Stimulated activated CD4-positive, alpha-beta T cell treated with anti-CD3 and anti-CD28 coated beads, Interleukin-15, amount 100 ng/mL, for 1 hour (primary cell): ENCODE measurements at places on chromosomes 5 and 9.

DNA sequence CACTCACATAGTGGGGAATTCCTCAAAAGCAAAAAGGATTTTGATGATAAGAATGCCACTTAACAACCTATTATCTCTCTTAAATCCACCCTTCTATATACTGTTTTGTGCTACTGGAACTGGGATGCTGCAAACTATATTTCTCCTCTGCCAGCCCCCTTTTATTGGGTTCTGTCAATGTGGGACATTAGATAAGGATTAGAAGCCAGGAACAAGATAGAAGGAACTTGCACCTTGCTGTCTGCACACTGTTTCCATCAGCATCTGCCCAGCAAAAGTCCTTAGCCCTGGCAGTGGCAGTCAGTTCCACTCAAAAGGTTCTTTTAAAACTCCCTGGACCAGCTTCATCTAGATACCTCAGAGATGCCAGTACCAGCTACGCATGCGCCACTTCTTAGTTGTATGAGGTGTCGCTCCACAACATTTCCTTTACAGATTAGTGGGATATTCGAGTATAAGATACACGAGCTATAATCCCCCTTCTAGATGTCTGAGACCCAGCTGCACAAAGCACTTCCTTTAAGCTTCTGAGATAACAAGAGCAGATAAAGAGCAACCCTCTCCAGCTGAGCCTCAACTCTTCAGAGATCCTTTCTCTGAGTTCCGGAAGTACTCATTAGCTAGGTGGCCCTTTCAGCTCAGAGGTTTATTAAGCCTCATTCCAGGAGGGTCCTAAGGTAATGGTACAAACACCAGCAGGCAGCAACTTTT is 45.3 kb downstream of the CERT1 start:
- DNase-seq, result no peak

- no peak for DNase-seq
Observed at GRCh38 chr5:43068037-43068436, 27.9 kb upstream of the ANXA2R start.

DNA sequence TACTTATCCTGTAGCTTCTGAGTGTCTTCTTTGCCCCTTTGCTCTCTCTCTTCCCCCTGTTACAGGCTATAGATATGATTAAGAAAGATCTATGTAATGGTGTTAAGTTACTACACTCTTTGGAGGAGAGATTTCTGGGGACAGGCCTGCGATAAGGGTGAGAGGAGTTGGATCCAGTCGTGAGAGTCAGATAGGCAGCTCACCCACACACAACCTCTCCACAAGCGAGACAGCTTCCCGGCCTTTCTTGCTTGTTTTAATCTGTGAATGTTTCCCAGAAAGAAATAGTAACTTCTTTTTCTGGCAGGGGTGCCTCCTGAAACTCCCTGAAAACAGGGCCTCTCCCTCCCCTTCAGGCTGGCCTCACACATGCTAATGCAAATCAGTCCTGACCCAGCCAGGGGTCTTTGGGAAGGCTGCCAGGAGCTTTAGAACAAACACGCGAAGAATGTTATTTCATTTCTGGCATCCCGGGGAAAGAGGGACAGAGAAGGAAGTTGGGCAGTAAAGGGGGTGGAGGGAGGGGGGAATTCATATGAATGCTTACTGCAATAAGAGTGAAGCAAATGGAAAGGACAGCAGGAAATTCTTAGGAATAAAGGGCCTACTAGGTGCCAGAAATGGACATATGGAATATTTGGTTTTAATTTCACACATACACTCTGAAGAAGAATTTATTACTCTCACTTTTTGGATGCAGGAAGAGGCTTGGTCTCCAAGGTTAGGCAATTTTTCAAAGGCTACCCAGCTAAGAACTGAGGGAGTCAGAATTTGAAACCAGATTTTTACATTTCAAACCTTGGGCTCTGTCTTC is 215.8 kb upstream of the TRIM32 start:
- no peak for DNase-seq

DNA sequence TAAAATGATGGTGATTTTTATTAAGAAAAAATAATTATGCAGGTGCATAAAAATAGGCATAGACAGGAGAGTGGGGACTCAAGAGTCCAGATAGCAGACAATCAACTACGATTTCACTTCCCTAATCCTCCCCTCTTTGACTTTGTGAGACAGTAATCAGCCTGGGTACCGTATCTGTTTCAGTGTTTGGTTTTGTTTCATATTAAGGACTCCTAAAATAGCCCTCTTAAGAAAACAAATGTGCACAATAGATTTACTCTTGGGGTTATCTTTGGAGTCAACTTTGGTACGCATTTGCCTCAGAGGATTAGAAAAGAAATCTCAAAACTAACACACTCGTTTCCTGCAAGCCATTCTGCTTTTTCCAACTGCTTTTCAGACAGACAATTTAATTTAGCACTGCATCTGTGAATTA is 96.3 kb downstream of the ZNF608 start:
- DNase-seq, result no peak

DNA sequence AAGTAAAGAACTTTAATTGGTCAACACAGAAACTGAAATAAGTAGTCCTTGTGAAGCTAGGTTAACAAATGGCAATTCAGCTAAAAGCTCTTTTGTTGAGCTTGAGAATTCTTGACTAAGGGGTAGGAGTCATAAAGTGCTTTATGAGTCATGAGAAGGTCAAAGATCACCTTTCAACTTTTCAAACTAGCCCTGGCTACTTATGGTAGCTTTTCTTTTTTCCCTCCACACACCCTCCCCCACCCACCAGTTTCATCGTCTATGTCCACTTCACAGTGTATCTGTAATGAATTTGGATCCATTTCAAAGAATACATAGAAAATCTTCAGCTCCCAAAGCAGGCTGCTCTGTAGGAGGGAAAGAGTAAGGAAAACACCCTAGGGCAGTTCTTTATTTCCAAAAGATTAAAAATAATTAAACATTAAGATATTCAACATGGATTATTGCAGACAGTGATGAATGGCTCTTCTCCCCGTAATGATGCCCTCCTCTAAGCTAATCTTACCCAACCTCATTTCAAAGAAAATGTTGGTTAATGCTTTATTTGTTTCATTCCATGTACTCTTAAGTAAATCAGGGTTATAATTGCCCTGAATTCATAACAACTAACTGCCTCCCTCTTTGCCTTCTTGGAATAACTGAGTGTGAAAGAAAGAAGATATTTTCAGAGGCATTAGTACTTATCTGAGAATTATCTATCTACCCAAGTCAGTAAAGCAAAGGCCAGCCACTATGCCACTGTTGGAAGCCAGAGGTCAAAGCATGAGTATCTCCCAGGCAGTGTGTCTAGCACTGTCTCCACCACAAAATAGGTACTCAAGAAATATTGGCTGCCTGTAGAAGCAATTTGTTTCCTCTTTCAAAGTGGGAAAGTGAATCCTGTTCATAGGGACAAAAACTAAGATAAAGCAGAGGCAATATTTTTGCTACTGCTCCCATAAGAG is 290.6 kb downstream of the PIK3R1 start:
- no peak for DNase-seq

GRCh38 chr5:57896576-57896975 is 414.0 kb upstream of the ACTBL2 start:
- DNase-seq, result no peak

- no peak for DNase-seq
Observed at GRCh38 chr9:81777482-81777881, 88.1 kb upstream of the TLE1 start.

DNA sequence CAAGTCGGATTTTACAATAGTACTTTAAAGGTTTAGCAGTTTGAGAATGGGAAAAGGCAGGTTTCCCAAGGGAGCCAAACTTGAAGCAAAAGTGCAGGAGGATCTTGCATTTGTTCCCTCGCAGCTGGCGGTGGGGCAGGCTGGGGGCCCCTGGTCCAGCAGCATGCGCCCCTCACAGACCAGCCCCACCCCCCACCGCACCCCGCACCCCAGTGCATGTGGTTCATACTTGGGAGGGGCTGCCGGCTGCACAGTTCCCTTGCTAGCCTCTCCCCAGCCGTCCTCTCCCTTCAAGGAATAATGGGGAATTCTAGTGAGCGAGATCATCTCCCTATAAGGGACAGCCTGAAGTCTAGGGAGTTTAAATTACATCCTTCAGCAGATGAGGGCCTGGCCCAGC is 273.1 kb upstream of the IRX2 start:
- DNase-seq, result no peak
